Thoracic aorta endothelial cell (primary cell): ENCODE measurements at places on chromosomes 5 and 9. TPM values are rescaled to one million over a fixed set of nuclear protein-coding genes. Genes with fewer than 3 reads are reported as not detected.

The DOK3 gene
- total RNA-seq = 0.86 and 2.8 TPM in 2 replicates

The C5orf58 gene
- not detected in 2 replicates for total RNA-seq

The CCDC152 gene
- total RNA-seq = 3.7 and 4.0 TPM in 2 replicates

The PCDHGB2 gene
- total RNA-seq = 1.3 and 2.0 TPM in 2 replicates

The YIPF5 gene
- total RNA-seq = 83.6 and 94.2 TPM in 2 replicates

The C9orf72 gene
- total RNA-seq = 11.6 and 17.2 TPM in 2 replicates

The ADAMTS16 gene
- not detected in 2 replicates for total RNA-seq

The GADD45G gene
- 0.29 and 0.53 TPM in 2 replicates for total RNA-seq

The TNFSF8 gene
- total RNA-seq = 0.13 TPM in 1 of 2 replicates, not detected in the other

The NR5A1 gene
- not detected in 2 replicates for total RNA-seq

The BRINP1 gene
- total RNA-seq = 0.13 and 0.14 TPM in 2 replicates

The SPINK4 gene
- total RNA-seq = not detected in 2 replicates

The PLEKHG4B gene
- total RNA-seq = under 0.01 TPM in 2 replicates

The ENTPD8 gene
- not detected in 2 replicates for total RNA-seq

The C1QTNF2 gene
- not detected in 2 replicates for total RNA-seq

The ANKRD31 gene
- under 0.01 and 0.07 TPM in 2 replicates for total RNA-seq

The INSYN2B gene
- total RNA-seq = 48.7 and 65.8 TPM in 2 replicates

The SELENOP gene
- 0.66 and 3.4 TPM in 2 replicates for total RNA-seq

The TMEM252 gene
- total RNA-seq = not detected in 2 replicates

The RANBP17 gene
- 8.0 and 25.0 TPM in 2 replicates for total RNA-seq
